ENCODE measurements at places on chromosomes 13 and 19. TPM values are rescaled to one million over a fixed set of nuclear protein-coding genes. Genes with fewer than 3 reads are reported as not detected.

The GSX1 gene
- total RNA-seq = not detected

The ZNF813 gene
- 3.6 TPM for total RNA-seq

The FGF22 gene
- total RNA-seq = not detected

The PDE4C gene
- total RNA-seq = 21.3 TPM

The KLK3 gene
- not detected for total RNA-seq

The IGSF23 gene
- total RNA-seq = not detected

The ZNF586 gene
- 13.7 TPM for total RNA-seq

The PALM3 gene
- 0.46 TPM for total RNA-seq

The FAM124A gene
- 1.4 TPM for total RNA-seq

The PLK5 gene
- total RNA-seq = not detected

The RASIP1 gene
- total RNA-seq = 0.52 TPM

The CEACAM4 gene
- not detected for total RNA-seq

The TFDP1 gene
- total RNA-seq = 59.0 TPM

The PIH1D1 gene
- 73.1 TPM for total RNA-seq

The CABP5 gene
- total RNA-seq = not detected

The PRR36 gene
- total RNA-seq = not detected

The COL5A3 gene
- 138 TPM for total RNA-seq

The CLIP3 gene
- total RNA-seq = 42.9 TPM

The LIN37 gene
- 10.0 TPM for total RNA-seq

The NUP62 gene
- total RNA-seq = 22.2 TPM

The IZUMO2 gene
- total RNA-seq = not detected

The IZUMO4 gene
- 1.1 TPM for total RNA-seq

The C1QTNF9 gene
- total RNA-seq = not detected

The FLT3LG gene
- total RNA-seq = 3.5 TPM

The GAPDHS gene
- total RNA-seq = not detected

The POU2F2 gene
- 0.26 TPM for total RNA-seq

The CEACAM19 gene
- 3.8 TPM for total RNA-seq

The ZNF850 gene
- 2.0 TPM for total RNA-seq

The PSG2 gene
- total RNA-seq = 0.73 TPM

The PTPRS gene
- total RNA-seq = 161 TPM

The CERS4 gene
- total RNA-seq = 18.8 TPM

The CCDC70 gene
- total RNA-seq = not detected

The CACNG8 gene
- 0.76 TPM for total RNA-seq

The MBD3L2 gene
- not detected for total RNA-seq

The WDR87 gene
- not detected for total RNA-seq

The ZNF829 gene
- total RNA-seq = 3.4 TPM

The TRPM4 gene
- total RNA-seq = 27.5 TPM

The BCL3 gene
- 18.8 TPM for total RNA-seq

The GNG8 gene
- not detected for total RNA-seq

The ZNF878 gene
- total RNA-seq = 0.07 TPM

The ZNF416 gene
- 5.5 TPM for total RNA-seq

The F2RL3 gene
- total RNA-seq = 0.07 TPM

The OR7C1 gene
- total RNA-seq = not detected

The GJA3 gene
- 0.59 TPM for total RNA-seq

The ABCA7 gene
- 6.5 TPM for total RNA-seq

The LRRC25 gene
- total RNA-seq = 0.07 TPM

The ELF1 gene
- total RNA-seq = 45.2 TPM

Measured in smooth muscle cell of the pulmonary artery (primary cell).